CD4-positive, alpha-beta T cell treated with Interleukin-12 subunit alpha and Interleukin-12 subunit beta, for 1 hour (primary cell): ENCODE measurements at places on chromosomes 1 and 21.

DNA sequence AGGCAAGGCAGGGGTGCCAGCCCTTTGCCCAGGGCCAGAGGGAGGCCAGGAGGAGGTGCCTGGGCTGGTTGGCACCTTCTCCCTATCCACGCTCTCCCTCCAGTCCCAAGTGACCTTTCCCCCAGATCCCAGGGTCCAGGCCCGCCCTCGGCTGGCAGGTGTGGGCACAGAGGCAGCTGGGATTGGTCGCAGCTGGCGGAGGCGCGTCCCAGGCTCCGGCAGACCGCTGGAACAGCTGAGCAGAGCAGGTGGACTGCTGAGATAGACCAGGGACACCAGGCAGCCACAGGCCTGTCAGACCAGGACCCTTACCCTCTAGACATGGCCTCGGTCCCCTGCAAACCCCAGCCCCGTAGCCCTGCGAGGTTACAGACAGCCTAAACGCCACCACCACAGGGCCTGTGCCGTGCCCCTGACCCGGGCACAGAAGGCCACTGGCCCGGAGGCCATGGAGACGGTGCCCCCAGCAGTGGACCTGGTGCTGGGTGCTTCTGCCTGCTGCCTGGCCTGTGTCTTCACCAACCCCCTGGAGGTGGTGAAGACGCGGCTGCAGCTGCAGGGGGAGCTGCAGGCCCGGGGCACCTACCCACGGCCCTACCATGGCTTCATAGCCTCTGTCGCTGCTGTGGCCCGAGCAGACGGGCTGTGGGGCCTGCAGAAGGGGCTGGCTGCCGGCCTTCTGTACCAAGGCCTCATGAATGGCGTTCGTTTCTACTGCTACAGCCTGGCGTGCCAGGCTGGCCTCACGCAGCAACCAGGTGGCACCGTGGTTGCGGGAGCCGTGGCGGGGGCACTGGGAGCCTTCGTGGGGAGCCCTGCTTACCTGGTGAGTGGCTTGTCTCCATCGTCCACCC lies at the start of gene SLC25A34:
Gene SLC25A34, plus strand, starts transcription at position 221 of the 854 bp plus-strand sequence. Its CDS starts 228 bp downstream, at position 449.
- no peak for DNase-seq

DNA sequence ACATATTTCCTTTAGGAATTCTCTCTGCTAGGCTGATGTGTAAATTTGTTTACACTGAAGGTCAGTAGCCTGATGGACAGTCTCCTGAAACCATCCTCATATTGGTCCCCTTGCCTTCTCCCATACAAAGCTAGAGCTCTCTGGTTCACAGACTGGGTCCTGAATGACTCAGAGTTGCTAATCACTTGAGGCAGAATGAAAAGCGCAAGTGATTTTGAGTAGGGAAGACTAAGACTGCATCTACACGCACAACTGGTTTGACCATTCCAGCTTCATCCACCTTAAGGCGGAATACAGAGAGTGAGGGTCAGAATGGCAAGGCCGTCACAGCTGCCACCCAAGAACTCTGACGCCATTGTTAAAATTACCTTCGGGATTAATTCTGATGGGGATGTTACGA lies 70.2 kb upstream of the KIF26B start:
- no peak for DNase-seq

- DNase-seq, result no peak
Measured at GRCh38 chr1:11331945-11332546, 59.0 kb downstream of the UBIAD1 start.

DNA sequence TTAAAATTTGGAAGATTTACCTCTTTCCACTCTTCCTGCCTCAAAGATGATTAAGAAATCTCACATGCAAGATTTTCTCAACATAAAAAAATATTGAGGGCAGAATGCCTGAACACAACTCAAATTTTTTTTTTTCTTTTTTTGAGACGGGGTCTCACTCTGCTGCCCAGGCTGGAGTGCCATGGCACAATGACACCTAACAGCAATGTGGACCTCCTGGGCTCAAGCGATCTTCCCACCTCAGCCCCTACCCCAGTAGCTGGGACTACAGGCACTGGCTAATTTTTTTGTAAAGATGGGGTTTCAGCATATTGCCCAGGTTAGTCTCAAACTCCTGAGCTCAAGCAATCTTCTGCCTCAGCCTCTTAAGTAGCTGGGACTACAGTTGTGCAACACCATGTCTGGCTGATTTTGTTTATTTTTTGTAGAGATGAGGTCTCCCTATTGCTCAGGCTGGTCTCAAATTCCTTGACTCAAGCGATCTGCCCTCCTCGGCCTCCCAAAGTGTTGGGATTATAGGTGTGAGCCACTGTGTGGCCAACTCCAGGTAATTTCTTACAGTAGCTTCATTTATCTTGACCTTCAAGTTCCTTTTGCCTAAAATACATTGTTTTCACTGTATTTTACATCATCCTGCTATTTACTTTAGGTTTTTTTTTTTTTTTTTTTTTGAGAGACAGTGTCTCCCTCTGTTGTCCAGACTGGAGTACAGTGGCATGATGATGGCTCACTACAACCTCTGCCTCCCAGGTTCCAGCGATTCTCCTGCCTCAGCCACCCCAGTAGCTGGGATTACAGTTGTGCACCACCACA lies 10.4 kb downstream of the NUCKS1 start:
- no peak for DNase-seq

GRCh38 chr21:41809891-41810596 lies 43.2 kb upstream of the RIPK4 start:
- no peak for DNase-seq

- DNase-seq, result no peak
Measured at GRCh38 chr1:201790261-201790660, 38.7 kb upstream of the IPO9 start.

DNA sequence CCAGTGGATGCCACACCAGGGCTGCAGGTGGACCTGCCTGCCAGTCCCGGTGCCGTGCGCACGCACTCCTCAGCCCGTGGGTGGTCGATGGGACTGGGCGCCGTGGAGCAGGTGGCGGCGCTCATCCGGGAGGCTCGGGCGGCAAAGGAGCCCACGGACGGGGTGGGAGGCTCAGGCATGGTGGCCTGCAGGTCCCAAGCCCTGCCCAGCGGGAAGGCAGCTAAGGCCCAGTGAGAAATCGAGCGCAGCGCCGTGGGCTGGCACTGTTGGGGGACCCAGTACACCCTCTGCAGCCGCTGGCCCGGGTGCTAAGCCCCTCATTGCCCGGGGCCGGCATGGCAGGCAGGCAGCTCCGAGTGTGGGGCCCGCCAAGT lies 1171.8 kb upstream of the B3GALT2 start:
- no peak for DNase-seq

DNA sequence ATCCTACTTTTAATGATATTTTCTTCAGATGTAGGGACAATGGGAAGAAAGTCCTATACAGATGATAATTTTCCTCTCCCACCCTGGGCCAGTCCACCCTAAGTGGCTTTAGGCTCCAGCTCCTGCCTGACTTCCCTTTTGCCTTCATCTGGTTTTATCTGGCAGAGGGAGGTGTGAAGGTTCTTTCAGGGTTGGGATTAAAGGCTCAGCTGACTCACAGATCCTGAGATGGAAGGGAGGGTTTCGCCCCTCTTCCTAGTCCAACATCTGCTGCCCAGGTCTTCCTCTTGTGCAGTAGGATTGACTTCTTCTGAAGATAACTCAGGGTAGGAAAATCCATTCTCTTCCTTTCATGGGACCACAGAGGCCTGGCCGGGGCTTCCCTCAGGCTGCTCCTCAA lies 362.4 kb upstream of the KAZN start:
- no peak for DNase-seq

GRCh38 chr1:104787866-104788510 lies 1038.3 kb downstream of the AMY1C start:
- no peak for DNase-seq

- no peak for DNase-seq
Measured at GRCh38 chr1:247334378-247335133, 2.9 kb upstream of the ZNF496 start.

- no peak for DNase-seq
Measured at GRCh38 chr1:39850606-39851216, 32.6 kb downstream of the TRIT1 start.
